ENCODE measurements at places on chromosomes 11 and 22.

DNA sequence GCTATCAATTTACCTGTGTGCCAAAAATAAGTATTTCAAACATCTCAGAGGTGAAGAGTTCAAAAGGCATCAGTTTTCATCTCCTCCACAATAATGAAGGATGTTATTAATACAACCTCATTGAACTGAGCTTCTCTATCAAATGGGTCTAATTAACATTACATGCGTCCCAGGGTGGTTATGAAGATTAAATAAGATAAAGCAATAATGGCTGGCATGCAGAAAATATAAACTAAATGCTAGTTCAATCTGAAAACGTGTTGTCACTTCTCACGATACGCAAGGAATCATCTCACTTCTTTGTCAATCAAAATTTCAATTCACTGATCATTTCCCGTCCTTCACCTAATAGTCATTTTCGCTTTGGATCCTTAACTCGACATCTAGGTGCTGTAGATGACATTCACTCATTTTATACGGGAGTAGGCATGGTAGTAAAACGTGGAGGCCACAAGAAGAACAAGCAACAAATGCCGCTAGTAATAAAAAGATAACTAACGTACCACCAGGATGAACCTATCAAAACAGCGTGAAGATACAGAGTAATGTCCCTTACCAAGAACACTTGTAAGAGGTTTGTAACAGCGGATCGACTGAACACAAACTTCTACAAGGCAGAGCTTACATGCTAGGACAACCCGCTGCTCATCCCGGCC, 918 bp downstream of the CHORDC1 start:
- DNase-seq, result no peak

GRCh38 chr11:75430714-75431532, 2.1 kb downstream of the KLHL35 start:
- no peak for DNase-seq

- DNase-seq, result peak; percentile 51
Measured at GRCh38 chr11:45643598-45644260, 21.7 kb downstream of the CHST1 start.

DNA sequence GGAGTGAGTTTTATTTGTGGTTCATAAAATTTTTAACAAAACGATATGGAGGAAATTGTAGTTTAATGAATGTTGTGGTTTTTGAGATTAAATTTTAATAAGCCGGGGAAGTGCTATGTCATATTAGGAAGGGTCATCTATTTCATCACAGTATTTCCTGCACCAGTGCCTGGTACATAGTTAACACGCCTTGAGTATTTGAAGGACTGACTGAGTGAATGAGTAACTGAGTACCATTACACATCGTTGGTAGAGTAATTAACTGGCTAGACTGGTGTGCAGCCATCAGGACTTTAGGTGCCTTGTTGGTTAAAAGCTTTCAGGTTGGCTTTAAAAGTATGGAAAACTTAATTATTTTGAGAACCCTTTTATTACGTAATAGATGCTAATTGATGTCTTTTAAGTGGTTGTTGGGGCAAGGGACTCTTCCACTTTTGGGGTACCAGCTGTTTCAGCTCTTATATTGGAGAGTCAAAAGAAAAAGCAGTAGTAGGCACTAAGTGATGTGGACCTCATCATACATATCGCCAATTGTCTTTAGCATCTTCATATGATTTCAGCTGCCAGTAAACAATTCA, 101.8 kb downstream of the DDX10 start:
- DNase-seq, result no peak

DNA sequence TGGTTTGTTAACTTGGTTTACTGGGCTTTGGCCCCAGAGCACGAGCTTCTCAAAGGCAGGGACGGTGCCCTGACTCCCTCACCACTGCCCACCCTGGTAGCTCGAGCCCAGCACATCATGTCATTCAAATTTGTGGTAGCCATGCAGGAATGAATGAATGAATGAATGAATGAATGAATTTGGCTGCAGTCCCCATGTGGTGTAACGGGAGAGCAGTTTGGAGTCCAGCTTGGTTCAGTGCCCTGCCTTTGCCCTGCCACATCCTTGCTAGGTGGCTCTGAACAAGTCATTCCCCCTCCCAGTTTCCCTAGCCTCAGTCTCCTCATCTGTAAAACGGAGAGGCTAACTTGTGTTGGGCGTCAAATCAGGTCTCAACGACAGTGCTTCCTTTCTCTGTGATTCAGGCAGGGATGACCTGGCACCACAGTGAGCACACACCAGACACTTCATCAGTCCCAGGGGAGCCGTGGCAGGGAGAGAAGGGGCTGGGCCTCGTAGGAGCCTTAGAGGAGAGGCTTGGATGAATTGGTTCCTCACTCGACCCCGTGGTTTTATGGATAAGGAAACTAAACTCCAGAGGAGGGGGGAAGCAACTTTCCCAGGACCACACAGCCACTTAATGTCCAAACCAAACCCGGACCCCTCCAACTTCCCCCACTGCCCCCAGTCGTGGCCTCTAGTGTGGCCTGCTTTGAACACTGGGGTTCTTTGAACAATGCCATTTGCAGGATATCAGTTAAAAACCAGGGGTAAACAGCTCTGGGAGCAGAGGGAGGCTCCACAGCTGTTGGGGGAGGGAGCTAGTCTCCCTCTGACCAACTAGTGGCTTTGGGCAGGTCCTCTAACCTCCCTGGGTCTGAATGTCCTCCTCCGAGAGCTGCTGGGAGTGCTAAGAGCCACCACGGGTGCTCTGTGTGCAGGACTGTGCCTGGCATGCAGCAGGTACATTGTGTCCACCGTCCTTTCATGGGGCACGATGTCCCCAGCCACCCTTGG, 86.2 kb downstream of the CACNA1I start:
- DNase-seq, result no peak

DNA sequence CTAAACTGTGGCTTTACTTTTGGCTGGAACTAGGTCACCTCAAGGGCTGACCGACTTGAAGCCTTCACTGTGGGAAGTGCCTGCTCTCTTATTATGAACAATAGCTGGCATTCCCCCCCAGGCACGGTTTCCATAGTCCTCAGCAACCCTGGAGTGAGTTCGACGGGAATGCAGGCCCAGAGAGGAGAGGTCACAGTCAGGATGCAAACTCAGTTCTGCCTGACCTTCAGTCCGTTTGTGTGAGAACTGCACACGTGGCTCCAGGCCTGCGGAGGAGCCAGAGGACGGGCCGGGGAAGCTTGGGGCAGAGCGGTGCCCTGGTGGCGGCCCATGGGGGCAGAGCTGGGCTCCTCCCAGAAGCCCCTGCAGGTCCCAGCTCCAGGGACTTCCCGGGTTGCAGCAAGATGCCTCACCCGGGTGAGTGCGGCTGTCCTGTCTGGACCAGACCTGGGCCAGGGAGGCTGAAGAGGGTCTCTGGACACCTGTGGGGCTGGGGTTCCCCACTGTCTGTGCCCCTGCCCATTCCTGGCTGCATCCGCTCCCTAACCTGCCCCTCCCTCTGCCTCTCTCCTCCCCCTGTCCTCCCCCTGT, 17.2 kb downstream of the SLC25A18 start:
- DNase-seq, result no peak

Data from NCI-H2029 (cell line).